CD4-positive, alpha-beta T cell treated with Interleukin-4 for 4 hours (primary cell): ENCODE measurements at places on chromosomes 1 and 21.

DNA sequence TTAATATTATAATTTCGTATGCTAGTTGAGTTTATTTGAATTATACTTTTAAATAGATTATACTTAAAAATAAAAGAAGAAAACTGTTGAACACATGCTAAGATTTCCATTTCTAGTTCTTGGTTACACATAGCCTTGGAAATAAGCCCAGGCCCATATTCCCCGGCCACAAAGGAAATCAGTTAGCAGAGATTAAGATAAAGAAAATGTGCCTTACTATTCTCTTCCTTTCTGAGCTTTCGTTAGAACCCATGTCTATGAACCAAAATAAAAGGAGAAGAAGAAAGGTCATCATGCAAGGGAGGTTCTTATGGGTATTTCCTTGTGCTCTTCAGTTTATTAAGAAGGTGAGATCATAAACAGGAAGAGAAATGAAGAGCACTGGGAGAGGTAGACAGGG, 32.3 kb upstream of the CRP start:
- no peak for DNase-seq

- DNase-seq = peak; percentile 98
These were observed at the start of gene ARID1A for GRCh38 chr1:26695356-26696118. TSS of gene ARID1A (plus strand) at chr1:26696015. CDS start at chr1:26696404, 389 bp downstream.

DNA sequence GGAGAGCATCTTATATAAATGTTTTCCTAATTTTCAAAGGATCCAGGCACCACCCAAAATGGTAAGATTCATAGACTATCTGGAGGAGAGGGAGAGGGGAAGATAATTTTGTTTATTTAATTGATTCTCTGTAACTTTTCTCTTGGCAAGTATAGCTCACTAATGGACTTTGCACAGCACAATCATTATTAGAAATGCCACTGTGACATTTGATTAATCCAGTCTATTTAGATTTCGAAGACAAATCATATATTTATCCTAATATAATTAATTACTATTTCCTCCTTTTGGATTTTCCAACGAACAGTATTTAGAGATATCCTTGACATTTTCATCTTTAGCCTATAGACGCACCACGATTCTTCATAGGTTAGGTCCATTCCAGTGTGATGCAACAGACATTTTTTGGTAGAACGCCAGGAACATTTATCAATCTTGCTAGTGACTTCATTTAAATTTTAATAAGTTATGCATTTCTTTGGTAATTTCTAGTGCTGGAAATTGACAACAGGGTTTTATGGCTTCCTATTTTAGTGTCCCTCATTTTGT, 152.4 kb downstream of the GRIK1 start:
- DNase-seq = no peak

DNA sequence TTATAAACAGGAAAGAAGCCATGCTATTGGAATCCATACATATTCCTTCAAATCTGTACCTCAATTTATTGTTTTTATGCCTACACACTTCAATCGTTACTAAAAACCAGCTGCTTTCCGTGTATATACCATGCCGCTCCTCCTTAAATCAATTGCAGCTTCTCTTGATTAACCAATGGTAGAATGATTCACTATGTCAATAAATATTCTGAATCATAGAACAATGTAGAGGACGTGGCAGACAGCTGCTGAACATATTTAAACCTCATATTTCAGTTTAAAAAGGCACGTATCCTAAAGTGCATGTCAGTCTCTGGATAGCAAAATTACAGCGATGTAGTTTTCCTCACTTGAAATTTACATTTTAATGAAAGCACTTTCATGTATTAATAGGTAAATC, 100.4 kb downstream of the MRPL39 start:
- DNase-seq = no peak

DNA sequence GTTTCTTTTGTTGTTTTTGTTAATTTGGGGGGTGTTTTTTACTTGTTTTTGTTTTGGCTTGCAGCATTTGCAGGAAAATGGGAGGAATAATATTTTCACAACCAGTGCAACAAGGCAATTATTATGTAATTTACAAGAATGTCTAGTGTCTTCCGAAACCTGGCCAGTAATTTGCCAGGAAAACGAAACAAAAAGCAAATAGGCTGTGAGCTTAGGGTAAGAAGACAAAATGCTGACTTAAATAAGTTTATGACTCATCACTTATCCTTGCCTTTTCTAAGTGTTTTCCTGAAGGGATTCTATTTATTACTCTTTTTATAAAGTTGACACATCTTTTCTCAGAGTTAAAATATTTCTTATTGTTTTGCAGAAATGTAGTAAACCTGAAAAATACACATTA, 49.8 kb downstream of the KCNT2 start:
- no peak for DNase-seq

DNA sequence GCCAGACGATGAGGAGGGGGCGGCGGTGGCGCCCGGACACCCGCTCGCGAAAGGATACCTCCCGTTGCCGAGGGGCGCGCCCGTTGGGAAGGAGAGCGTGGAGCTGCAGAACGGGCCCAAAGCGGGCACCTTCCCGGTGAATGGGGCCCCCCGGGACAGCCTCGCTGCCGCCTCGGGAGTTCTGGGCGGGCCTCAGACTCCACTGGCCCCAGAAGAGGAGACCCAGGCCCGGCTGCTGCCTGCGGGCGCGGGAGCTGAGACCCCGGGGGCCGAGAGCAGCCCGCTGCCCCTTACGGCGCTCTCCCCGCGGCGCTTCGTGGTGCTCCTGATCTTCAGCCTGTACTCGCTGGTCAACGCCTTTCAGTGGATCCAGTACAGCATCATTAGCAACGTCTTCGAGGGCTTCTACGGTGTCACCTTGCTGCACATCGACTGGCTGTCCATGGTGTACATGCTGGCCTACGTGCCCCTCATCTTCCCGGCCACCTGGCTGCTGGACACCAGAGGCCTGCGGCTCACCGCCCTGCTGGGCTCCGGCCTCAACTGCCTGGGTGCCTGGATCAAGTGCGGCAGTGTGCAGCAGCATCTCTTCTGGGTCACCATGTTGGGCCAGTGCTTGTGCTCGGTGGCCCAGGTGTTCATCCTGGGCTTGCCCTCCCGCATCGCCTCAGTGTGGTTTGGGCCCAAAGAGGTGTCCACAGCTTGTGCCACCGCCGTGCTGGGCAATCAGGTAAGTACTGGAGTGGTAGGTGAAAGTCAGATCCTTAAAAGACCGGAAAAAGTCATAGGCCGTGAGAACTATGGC, 588 bp downstream of the FLVCR1 start:
- no peak for DNase-seq

DNA sequence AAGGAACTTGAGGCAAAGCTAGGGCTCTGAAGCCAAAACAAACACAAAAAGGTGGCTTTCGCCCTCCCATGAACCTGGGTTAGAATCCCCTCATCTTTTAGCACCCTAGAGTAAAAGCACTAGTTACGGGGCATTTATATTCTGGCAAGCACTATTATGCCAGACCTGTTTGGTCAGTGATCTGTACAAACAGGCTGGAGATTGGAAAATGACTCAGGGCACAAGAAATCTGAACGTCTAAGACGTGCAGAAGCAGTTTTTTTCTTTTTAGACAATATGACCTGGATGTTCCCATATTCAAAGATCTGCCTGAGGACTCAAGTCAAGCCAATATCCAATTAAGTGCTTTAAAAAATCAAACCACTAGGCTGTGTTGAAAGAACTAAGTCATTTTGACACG, 3.0 kb downstream of the ZNF436 start:
- no peak for DNase-seq

DNA sequence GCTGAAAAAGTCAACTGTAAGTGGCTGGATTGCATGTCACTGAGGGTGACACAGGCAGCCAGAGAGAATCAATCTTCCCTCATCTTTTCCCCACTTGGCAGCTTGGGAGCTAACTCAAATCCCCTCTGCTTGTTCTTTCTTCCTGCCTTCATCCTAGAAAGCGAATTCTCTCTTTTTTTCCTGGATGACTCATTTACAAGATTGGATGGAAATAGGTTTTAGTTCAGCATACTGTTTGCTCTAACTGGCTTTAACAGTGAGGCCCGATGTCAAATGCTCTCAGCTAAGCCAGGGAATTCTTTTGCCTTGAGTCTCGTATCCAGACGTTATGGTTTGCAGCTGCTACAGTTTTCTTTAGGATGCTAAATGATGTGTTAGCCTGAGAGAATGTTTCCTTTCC, 72.7 kb downstream of the HUNK start:
- no peak for DNase-seq

DNA sequence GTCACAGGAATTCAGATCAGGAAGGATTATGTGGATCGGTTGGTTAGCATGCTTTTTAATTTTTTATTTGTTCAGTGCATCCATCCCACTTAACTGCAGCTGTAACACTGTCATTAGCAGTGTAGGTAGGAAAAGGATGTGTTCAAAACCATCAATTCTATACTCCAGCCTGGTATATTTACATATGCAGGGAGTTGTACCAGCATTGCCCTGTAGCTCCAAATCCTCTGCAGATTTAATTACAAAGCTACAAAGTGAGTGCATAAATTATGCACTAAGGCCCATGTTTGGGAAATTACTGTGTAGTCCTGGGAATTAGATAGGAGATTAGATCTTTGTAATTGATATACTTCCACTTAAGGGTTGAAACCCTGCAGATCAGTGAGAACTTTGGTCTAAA, 15.9 kb upstream of the OSBPL9 start:
- DNase-seq = no peak

- no peak for DNase-seq
These were observed 18.4 kb upstream of the TSPAN2 start for GRCh38 chr1:115107516-115108260.

DNA sequence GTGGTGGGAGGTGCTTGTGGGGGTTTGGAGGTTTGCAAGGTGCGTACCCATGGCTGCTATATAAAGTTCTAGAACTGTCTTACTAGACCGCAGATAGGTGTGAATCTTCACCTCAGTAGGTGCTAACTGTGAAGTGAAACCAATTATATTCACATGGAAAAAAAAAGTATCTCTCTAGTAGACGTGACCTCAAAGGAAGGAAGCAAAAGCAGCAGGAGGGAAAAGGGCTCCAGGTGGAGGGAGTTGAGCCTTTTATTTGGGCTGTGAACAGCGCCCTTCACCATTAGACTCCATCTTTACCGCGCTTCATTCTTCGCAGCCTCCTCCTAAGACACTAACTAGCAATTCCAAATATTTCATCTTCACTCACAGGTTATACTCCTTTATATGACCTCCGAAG, 129.8 kb downstream of the TBX19 start:
- peak; percentile 59 for DNase-seq

GRCh38 chr21:41655259-41655658, 111.6 kb downstream of the RIPK4 start:
- no peak for DNase-seq

- no peak for DNase-seq
These were observed 5.3 kb downstream of the RPS8 start for GRCh38 chr1:44780583-44781121.

DNA sequence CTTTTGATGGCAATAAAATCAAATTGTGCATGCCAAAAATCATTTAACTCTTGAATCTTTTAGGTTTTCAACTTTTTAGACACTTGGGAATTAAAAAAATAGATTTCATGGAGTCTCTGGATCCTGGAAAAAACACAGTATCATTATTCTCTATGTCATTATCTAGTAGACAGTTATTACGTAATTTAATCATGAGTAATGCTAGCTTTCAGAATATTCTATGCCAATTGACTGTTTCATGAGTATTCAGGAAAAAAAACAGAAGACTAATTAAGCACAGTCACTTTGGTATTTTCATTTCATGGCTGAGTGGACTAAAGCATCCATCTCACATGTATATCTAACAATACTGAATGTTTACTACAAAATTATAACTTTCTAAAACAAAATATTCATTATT, 44.0 kb downstream of the ODF2L start:
- no peak for DNase-seq

DNA sequence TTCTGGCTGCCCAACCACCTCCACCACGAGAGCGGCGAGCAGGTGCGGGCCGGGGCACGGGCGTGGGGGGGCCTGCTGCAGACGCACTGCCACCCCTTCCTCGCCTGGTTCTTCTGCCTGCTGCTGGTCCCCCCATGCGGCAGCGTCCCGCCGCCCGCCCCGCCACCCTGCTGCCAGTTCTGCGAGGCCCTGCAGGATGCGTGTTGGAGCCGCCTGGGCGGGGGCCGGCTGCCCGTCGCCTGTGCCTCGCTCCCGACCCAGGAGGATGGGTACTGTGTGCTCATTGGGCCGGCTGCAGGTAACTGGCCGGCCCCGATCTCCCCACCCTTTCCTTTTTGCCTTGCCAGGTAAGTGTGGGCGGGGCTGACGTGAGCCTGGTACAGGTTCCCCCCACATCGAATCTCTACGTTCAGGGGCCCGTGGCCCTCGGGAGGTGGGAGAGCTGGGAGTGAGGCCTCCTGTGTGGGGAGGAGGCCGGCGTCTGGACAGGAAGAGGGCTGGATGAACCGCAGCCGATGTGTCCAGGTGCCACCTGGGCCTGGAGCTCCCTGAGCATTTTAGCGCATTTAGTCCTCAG, 51.7 kb downstream of the COL18A1 start:
- no peak for DNase-seq

DNA sequence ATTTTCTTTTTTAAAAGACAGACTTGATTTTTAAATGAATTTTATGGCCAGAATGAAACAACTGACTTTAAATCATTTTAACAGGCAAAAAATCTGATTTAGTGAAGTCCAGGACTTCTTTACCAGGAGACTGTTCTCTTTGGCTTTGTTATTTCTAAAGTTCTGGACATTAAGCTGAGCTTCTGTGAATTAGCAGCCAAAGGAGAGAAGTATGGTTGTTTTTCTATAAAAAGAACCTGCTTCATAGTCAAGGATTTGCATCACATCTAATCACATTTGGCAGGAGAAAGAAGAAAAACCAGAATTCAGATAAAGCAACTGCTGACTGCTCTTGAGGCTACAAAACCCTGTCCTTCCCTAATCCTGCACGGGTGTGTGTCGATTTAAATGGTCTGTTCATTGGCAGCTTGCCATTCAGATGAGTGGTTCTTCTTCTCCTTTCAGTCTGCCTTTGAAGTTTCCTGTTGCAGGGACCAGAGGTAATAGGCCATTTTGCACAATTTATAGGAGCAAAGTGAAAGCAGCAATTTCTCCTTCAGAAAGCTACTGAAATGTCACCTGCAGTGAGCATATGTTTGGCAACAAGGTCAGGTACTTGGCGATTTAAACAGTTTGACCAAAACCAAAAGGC, 215.4 kb downstream of the OLFM3 start:
- no peak for DNase-seq

GRCh38 chr1:18735224-18735997, 104.8 kb downstream of the PAX7 start:
- no peak for DNase-seq

DNA sequence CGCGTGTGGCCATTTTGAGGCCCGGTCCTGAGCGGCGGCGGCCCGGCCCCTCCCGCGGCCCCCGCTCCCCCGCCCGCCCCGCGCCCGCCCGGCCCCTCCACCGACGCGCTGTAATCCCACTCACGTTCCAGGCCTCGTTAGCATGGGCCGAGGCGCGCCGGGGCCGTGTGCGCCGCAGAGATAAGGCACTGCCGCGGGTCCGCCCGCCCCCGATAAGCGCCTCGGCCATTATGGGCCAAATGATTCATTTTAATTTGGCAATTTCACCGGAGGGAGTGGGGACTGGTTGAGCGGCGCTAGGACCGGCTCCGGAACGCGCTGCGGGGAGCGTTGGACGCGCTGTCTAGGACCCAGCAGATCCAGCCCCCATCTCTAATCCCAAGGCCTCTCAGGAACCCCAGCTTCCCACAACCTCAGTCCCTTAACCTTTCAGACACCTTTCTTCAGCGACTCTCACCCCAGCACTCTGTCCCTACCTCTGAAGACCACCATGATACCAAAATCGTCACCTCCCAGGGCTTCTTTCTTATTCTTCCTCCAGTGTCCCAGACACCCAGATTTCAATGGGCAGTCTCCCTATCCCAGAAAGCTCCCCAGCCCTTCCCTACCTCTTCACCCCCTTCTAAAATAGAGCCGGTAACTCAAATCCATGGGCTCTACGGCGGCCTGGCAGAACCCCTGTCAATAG, at the start of gene TAL1:
Gene TAL1 (minus strand): TSS at position 39 of the 688 bp plus-strand sequence. CDS start 6,337 bp downstream, outside the sequence.
- DNase-seq = no peak
